ENCODE measurements at places on chromosomes 6 and 20.

GRCh38 chr6:120604510-120604909 is 729.8 kb downstream of the TBC1D32 start:
- no peak for DNase-seq

DNA sequence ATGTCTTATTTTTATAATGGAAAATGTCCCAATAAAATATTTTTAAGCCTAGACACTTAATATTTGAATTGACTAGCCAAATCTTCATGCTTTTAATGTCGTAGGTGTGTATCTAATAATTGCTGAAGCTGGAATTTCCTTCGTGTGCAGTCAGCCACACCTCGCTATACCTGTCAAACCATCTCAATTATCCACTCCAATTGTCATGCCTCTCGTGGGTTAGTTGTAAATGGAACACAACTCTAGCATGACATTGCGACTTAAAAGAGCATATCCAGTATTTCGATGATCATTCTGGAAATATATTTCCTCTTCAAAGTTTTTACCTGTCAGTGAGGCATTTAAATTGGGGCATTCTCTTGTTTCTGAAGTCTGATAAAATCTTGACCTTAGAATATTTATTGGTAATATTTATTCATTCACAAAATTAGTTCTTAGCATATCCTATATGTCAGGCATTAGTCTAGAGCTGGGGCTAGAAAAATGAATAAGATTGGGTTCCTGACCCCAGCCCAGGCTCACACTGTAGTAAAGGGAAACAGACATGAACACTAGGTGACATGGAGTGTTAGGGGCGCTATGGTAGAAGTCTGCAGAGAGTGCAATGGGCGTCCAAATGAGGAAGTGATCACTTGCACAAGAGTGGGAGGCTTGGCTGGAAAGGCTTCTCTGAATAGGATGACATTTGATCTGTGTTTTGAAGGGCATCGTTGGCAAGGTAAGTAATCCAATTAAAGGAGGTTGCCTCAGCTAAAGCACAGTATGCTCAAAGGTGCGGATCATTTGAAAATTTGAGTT is 11.0 kb upstream of the CFAP206 start:
- DNase-seq: no peak

GRCh38 chr20:62969179-62969760 is 16.8 kb downstream of the SLC17A9 start:
- DNase-seq: no peak

DNA sequence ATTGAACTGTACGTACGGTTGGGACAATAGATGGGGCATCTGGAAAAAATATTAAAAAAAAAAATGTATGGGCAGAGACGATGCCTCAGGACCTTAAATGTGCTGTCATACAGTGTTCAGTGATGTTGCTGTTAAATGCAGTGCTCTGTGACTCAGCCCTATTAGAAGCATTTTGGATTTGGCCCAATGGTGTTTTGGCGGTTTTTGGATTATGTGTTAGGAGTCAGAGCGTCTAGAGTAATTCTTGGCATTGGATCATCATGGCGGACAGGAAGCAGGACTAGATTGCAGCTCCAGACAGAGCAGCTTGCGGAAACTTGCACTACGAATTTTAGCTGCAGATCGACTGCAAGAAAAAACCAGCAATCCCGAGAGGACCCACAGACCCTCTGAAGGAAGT is 280.0 kb downstream of the SOX4 start:
- no peak for DNase-seq

DNA sequence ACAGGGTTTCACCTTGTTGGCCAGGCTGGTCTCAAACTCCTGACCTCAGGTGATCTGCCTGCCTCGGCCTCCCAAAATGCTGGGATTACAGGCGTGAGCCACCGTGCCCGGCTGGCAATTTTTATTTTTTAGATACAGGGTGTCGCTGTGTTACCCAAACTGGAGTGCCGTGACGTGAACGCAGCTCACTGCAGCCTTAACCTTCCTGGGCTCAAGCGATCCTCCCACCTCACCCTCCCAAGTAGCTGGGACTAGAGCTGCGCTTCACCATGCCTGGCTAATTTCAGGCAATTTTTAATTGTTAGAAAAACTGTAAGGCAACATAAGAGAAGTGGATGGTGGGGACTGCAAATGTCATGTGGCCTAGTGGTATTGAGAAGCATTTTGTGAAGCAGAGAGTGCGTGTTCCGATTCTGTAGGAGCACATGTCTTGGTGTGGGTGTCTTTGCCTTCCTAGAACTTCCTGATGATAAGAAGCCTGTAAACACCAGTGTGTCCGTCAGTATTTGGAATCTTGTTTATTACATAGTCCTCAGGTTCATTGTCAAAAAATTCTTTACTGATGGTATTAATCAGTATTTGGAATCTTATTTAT is 18.0 kb downstream of the JARID2 start:
- no peak for DNase-seq

DNA sequence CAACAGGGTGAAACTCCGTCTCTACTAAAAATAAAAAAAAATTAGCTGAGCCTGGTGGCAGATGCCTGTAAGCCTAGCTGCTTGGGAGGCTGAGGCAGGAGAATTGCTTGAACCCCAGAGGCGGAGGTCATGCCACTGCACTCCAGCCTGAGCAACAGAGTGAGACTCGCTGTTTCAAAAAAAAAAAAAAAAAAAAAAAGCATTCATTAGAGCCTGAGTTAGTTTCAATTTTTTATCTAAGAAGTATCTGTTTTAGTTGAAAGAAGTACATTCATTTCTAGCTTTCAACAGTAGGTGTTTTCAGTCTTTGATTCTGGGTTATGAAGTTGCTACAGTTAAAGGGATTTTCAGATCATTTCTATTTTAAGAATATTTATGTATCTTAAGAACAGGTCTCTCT is 42.2 kb downstream of the ZNF292 start:
- no peak for DNase-seq

- no peak for DNase-seq
Measured at GRCh38 chr6:35370124-35370741, 27.9 kb downstream of the PPARD start.

- no peak for DNase-seq
Measured at GRCh38 chr20:51423810-51424209, 118.7 kb downstream of the NFATC2 start.

DNA sequence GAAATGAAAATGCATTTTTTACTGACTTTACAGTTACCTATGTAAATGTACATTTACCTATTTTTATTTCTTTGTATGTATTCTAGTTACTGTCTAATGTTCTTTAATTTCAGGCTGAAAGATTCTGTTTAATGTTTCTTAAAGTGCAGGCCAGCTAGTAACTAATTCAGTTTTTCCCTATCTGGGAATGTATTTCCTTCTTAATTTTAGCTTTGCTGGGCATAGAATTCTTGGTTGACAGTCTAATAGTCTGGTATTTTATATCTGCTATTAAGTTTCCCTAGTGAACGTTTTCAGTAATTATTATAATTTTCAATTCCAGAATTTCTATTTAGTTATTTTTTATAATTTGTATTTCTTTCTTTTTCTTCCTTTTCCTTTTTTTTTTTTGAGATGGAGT is 186.0 kb upstream of the NOX3 start:
- no peak for DNase-seq

GRCh38 chr6:141677598-141678211 is 455.0 kb upstream of the GJE1 start:
- peak; percentile 9 for DNase-seq

DNA sequence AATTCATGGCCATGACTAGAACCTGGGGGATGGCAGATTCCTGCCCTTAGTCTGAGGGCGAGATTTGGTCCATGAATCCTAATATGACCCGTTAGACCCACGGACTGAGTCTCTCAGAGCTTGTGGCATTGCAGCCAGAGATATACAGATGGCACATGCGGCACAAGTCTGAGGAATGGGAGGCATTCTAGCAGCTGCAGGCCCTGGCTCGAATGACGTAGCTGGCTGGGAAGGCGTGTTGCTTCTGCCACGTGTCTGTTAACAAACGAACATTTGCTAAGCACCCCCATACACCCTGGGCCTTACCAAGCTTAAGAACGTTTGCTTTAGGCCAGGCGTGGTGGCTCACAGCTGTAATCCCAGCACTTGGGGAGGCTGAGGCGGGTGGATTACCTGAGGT is 68.0 kb downstream of the CD164 start:
- no peak for DNase-seq

DNA sequence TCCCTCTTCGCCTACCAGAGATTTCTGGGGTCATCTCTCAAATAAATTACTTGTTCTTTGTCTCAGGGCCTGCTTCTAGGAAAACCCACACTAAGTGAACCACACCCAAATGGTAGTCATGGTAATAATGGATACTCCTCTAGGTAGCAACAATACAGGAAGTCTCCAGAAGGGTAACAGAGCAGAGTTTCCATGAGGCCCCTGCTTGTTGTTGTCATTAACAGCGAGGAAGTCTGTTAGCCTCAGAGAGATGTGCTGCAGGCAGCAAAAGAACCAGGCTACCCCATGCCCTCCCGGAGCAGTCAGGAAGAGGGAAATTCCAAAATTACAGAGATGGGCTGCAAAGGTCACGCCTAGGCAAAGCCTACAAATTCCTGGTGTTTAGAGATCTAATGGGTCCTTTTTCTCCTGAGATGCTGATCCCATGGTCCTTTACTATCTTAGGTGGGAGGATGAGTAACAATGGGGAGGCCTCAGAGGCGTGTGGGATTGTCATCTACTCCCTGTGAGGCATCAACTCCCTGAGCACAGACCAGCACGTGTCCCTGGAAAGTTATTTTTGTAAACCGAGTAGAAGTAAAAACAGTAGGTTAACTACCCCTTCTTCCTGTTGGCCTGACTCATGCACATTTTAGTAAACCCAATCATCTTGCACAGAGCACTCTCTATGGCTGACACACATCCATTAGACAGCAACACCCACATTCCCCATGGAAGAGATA is 10.1 kb downstream of the ISM1 start:
- no peak for DNase-seq

GRCh38 chr6:96563853-96564252 is 925 bp downstream of the FHL5 start:
- DNase-seq: no peak

GRCh38 chr6:167163476-167164011 is 5.8 kb upstream of the GPR31 start:
- no peak for DNase-seq
